ENCODE measurements at places on chromosomes 2 and 18.

GRCh38 chr18:32595832-32596231, 125.2 kb upstream of the GAREM1 start:
- H3K4me3 ChIP-seq, result no peak overlapping the region
- no peak for DNase-seq
- H3K4me1 ChIP-seq, result no peaks in the 10 kb centered on the region
- no peaks in the 10 kb centered on the region for H3K27me3 ChIP-seq
- no peaks in the 10 kb centered on the region for H3K36me3 ChIP-seq
- no peak overlapping the region for H3K27ac ChIP-seq

DNA sequence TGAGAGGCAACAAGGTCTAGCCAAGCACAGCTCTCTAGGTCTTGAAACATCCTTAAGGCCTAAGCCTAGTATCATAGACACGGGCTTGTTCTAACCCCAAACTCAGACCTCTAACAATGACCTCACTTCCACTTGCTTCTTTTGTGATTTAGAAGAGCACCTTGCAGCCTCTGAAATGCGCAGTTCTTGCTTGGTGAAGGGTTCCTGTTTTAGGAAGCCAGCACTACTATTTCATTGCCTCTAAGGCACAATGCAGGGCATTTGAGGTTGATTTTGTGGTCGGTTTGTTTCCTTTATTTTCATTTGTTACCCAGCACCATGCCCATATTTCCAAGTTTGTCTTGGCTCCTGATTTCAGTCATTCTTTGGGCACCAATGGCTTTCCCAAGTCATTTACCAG, 117.0 kb upstream of the CYP1B1 start:
- H3K27me3 ChIP-seq, result no peaks in the 10 kb centered on the region
- no peak overlapping the region for H3K4me3 ChIP-seq
- DNase-seq, result no peak
- no peak overlapping the region for H3K27ac ChIP-seq

GRCh38 chr2:172334988-172335387, 92.4 kb upstream of the ITGA6 start:
- no peak overlapping the region for H3K27ac ChIP-seq
- H3K36me3 ChIP-seq, result no peaks in the 10 kb centered on the region
- DNase-seq, result peak; percentile 24
- H3K27me3 ChIP-seq, result no peaks in the 10 kb centered on the region

DNA sequence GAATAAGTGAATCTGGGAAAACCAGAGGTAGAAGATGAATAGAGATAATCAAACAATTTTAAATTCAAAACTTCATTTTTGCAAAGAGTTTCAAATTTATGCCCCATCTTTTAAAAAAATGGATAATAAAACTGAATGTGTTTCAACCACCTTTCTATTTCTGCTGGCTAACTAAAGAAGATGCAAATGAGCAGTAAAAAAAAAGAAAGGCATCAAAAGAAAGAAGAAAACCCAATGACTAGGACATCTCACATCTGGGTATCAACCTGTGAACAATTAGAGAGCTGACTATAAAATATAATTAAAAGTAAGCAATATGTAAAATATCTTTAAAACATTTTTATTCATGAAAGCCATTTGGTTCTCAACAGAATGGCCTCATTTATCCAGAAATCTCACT, 2.5 kb downstream of the PGAP1 start:
- no peak for DNase-seq
- H3K4me3 ChIP-seq, result no peak overlapping the region
- no peak overlapping the region for H3K27ac ChIP-seq

- H3K4me3 ChIP-seq, result no peak overlapping the region
- no peaks in the 10 kb centered on the region for H3K27me3 ChIP-seq
- peak; percentile 69 for DNase-seq
- H3K27ac ChIP-seq, result no peak overlapping the region
- peaks cover 4% of the 10 kb centered on the region for H3K4me1 ChIP-seq
These were observed 147.4 kb downstream of the SETBP1 start for GRCh38 chr18:44828080-44828479.

DNA sequence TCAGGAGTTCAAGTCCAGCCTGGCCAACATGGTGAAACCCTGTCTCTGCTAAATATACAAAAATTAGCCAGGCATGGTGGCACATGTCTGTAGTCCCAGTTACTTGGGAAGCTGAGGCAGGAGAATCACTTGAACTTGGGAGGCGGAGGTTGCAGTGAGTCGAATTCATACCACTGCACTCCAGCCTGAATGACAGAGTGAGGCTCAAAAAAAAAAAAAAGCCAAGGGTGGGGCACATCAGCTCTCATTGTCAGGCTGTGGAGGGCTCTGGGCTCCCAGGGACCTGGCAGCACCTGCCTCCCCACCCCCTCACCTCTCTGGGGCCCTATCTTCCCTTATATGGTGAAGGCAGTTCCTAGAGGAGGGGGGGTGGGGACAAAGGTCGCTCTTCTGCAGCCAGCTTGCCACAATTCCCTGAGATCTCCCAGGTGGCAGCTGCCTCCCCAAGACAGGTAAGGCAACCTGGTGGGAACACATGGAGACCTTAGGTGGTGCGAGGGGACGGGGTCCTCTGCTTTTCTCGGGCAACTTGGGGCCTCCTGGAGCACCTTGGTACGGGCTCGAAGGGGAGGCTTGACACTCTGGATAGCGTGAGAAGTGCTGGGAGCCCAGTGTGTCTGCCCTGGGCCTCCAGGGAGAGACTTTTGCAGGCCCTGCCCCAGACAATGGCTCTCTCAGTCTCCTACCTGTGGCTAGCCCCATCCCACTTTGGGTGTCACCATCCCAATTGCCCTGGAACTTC, at the start of gene VIL1:
TSS of gene VIL1 (plus strand) at position 407 of the 742 bp plus-strand sequence. CDS start 4,656 bp downstream, outside the sequence.
- no peak for DNase-seq
- no peaks in the 10 kb centered on the region for H3K36me3 ChIP-seq
- H3K27me3 ChIP-seq, result no peaks in the 10 kb centered on the region
- H3K27ac ChIP-seq, result no peak within 1 kb of the TSS

- H3K27ac ChIP-seq, result no peak overlapping the region
- no peak for DNase-seq
- H3K4me3 ChIP-seq, result no peak overlapping the region
- no peaks in the 10 kb centered on the region for H3K27me3 ChIP-seq
- H3K36me3 ChIP-seq, result no peaks in the 10 kb centered on the region
These were observed 155.8 kb upstream of the LRP1B start for GRCh38 chr2:142286618-142287017.

DNA sequence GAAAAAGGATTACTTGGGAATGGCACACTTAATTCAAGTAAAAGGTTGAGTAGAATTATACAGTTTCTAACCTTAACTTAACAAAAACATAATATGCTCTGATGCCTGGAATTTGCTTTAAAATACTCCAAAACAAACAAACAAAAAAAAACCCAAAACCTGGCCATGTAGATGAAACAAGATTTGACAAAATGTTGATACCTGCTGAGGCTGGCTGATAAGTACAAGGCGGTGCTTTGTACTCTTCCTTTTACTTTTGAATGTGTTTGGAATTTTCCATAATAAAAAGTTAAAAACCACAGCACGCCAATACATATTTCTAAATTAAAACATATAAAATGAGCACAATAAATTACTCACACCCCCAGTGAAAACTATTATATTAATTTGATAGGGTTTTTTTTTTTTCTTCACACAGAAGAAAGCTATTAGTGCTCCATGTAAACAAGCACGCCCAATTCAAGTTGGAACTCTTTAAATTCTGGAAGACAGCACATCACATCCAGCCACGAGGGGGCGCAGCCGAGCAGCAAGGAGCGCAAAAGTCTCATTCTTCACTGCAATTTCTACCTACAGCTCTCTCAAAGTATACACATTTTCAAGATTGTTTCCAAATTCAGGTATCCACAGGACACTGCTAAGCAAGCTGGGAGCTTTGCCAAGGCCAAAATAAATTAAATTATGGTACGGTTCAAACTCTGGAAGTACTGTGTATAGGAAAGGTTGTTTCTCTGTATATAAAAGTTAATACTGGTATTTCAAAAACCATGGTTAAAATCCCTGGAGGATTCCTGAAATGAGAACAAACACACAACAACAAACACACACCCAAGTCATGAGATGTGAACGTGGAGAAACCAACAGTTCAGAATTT, 7.5 kb downstream of the SERTAD2 start:
- H3K36me3 ChIP-seq, result no peaks in the 10 kb centered on the region
- H3K27ac ChIP-seq, result no peak overlapping the region
- H3K27me3 ChIP-seq, result no peaks in the 10 kb centered on the region
- H3K4me3 ChIP-seq, result no peak overlapping the region
- peaks cover 24% of the 10 kb centered on the region for H3K4me1 ChIP-seq

DNA sequence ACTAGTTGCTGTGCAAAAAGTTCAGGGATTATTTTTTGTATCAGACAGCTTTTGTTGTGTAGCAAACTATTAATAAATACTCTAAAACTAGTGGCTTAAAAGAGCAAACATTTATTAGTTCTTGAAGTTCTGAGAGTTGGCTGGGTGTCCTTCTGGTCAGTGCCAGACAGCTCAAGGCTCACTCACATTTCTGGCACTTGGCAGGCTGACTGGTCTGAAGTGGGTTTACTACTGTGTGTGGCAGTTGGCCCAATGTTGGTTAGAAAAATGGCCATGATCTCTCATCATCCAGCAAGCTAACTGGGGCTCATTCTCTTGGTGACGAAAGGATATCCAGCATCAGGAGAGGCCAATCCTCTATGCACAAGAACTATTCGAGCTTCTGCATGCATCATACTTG, 71.4 kb upstream of the ZNF385B start:
- H3K4me1 ChIP-seq, result no peaks in the 10 kb centered on the region
- H3K36me3 ChIP-seq, result peaks cover 2% of the 10 kb centered on the region
- H3K27ac ChIP-seq, result no peak overlapping the region
- no peak overlapping the region for H3K4me3 ChIP-seq
- H3K27me3 ChIP-seq, result no peaks in the 10 kb centered on the region

DNA sequence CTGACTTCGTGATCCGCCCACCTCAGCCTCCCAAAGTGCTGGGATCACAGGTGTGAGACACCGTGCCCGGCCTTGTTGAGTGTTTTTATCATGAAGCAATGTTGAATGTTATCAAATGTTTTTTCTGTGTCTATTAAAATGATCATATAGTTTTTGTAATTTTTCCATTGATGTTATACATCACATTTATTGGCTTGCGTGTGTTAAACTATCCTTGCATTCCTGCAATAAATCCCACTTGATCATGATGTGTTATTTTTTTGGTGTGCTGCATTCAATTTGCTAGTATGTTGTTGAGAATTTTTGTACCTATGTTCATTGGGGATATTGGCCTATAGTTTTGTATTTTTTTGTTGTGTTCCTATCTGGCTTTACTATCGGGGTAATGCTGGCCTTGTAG, 113.1 kb upstream of the PARD3B start:
- H3K27ac ChIP-seq, result no peak overlapping the region
- H3K36me3 ChIP-seq, result no peaks in the 10 kb centered on the region
- no peaks in the 10 kb centered on the region for H3K27me3 ChIP-seq
- no peak overlapping the region for H3K4me3 ChIP-seq
- no peaks in the 10 kb centered on the region for H3K4me1 ChIP-seq

DNA sequence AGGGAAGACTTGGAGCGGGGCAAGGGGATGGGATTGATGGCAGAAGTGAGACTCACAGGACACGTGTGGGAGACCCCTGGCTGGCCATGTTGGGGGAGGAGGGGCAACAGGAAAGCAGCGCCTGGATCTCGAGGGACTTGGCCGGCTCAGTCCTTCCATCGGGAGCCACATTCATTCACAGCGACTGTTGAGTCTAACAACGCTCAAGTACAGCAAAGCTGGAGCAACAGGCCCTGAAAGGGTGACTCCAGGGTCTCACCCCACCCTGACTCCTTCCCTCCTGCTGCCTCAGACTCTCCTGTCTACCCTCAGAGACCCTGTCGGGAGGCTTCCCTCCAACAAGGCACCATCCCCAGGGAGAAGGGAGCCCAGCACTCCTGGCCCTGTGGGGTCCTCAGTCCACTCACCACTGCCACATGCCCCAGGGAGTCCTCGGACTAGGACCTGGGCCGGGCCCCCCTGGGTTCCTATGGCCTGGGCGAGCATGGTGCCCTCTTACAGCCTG, 14.8 kb upstream of the ALPI start:
- no peak for DNase-seq
- H3K27me3 ChIP-seq, result no peaks in the 10 kb centered on the region
- H3K4me3 ChIP-seq, result no peak overlapping the region
- H3K4me1 ChIP-seq, result no peaks in the 10 kb centered on the region
- no peak overlapping the region for H3K27ac ChIP-seq

DNA sequence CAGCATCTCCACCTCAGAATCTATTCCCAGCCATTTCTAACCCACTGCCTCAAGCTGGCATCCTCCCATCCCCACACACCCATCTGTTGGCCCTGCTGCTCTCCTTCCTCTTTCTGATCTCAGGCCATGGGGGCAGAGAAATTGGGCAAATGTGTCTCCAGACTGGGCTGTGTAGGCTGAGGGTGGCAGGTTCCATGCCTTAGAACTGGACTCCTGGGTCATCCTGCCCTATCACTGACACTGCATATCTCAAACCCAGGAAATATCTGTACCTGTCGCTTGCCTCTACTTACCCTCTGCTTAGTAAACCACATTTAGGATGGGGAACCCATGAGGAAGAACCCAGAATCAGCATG, 1.8 kb downstream of the WNT10A start:
- peaks cover 22% of the 10 kb centered on the region for H3K4me1 ChIP-seq
- no peak overlapping the region for H3K4me3 ChIP-seq
- no peak overlapping the region for H3K27ac ChIP-seq
- DNase-seq, result no peak
- H3K36me3 ChIP-seq, result no peaks in the 10 kb centered on the region
- H3K27me3 ChIP-seq, result peaks cover 62% of the 10 kb centered on the region

DNA sequence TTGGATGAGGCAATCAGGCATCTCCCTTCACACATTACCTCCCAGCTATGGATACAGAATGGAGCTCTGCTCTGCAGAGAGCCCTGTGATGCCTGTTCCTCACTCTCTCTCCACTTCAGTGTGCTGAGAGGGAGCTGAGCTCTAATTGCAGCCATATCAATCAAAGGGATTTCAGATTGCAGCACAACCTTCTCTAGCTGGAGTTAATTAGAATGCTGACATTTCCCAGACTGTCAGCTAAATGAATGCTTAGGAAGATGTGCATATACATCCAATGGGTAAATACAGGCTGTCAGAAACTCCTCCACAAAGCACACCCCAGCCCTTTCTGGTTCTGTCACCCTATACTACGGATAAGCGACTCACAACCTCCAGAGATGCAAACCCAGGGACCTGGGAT, 402.6 kb downstream of the EIPR1 start:
- no peak overlapping the region for H3K4me3 ChIP-seq
- H3K27ac ChIP-seq, result no peak overlapping the region
- H3K36me3 ChIP-seq, result no peaks in the 10 kb centered on the region
- no peak for DNase-seq

- H3K4me3 ChIP-seq, result no peak overlapping the region
- no peak for DNase-seq
- no peaks in the 10 kb centered on the region for H3K27me3 ChIP-seq
- H3K4me1 ChIP-seq, result no peaks in the 10 kb centered on the region
- peaks cover 2% of the 10 kb centered on the region for H3K36me3 ChIP-seq
- no peak overlapping the region for H3K27ac ChIP-seq
These were observed 138.7 kb downstream of the RAB3GAP1 start for GRCh38 chr2:135190799-135191198.

GRCh38 chr2:171102802-171103201, 57.9 kb downstream of the TLK1 start:
- peaks cover 2% of the 10 kb centered on the region for H3K36me3 ChIP-seq
- H3K27ac ChIP-seq, result no peak overlapping the region
- H3K27me3 ChIP-seq, result no peaks in the 10 kb centered on the region
- H3K4me3 ChIP-seq, result no peak overlapping the region
- no peaks in the 10 kb centered on the region for H3K4me1 ChIP-seq
